ENCODE measurements at places on chromosomes 1 and 21.

DNA sequence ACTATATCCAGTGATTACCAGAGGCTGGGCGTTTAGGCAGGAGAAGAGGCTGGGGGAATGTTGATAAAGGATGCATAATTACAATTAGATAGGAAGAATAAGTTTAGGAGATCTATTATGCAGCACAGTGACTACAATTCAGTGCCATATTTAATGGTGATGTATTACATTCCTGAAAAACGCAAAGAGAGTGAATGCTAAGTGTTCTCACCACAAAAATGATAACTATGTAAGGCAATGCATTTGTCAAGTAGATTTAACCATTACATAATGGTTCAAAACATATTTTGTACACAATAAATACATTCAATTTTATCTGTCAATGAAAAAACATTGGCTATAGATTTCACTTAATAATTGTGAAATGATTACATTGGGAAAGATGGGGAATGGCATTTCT lies 548.9 kb downstream of the NUF2 start:
- DNase-seq, result no peak

DNA sequence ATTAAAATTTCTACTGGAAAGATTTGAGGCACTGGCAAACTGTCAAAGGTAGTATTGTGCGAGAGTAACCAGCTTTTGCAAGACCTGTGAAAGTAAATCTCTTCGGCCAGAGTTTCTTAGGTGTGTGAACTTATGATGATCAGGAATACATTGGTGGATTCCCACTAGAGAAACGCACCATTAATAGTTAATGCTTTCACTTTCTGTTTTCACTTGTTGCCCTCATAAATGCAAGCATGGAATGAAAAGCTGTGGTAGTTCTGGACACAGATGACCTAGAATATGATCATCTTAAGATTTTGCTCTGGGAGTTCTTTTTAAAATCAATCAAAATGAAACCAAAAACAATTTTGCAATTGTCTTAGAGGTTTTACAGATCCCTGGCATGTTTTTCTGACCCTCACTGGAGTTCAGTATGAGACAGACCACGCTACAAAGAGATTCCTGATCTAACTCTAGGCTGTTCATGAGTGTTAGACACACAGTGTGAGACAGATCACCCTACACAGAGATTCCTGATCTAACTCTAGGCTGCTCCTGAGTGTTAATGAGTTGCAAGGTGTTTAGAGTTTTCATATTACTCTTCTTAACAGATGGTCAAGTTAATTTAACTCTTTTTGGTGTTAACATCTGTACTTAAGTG lies 98.8 kb downstream of the SDCCAG8 start:
- peak; percentile 18 for DNase-seq

GRCh38 chr1:71294178-71294577 lies 213.3 kb upstream of the ZRANB2 start:
- DNase-seq, result no peak

DNA sequence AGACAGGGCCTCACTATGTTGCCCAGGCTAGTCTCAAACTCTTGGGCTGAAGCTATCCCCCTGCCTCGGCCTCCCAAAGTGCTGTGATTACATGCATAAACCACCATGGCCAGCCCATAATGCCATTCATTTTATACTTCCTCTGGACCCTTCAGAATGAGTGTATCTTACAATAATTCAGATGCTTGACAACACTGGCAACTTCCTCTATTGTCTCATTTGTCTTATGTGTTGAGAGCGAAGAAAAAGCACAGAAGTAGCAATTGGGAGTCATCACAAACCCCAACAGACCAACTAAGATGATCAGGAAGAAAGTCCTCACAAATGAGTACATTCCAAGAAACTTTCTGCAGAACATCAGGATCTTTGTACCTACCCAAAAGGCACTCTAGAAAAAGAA lies 191.9 kb downstream of the RERE start:
- no peak for DNase-seq

GRCh38 chr1:15443281-15443680 lies 5.0 kb downstream of the CTRC start:
- DNase-seq, result no peak

- DNase-seq, result peak; percentile 50
Measured at GRCh38 chr1:44318097-44319088, 36.7 kb downstream of the ERI3 start.

DNA sequence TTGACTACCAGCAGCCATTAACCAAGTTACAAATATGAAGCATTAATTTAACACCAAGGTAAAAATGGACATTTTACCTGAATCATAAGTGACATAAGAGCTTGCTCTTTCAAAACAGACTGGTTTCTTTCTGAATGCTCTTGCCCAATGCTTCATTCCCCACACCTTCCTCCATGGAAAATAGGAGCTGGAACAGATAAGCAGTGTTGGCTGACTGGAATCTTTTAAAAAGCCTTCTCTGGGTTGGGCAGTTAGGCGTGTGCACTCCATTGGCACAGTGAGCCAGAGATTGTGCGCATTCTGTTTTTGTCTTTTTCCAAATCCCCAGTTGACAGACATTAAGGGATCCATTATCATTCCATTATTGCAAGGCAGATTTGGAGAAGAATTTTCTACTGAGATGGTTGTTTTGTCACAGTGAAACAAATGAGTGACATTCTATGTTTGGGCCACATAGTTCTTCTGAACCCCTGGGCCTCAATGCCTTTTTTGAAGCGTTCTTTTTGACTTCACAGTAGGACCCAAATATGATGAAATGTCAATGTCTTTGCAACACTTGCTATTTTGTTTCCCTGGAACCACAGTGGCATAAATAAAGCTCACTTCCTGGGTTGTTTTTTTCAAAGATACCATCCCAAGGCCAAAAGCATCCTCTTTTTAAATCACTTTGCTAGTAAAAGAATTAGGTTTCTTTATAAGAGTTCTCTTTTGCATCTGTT lies 32.3 kb downstream of the LRRC8B start:
- no peak for DNase-seq

DNA sequence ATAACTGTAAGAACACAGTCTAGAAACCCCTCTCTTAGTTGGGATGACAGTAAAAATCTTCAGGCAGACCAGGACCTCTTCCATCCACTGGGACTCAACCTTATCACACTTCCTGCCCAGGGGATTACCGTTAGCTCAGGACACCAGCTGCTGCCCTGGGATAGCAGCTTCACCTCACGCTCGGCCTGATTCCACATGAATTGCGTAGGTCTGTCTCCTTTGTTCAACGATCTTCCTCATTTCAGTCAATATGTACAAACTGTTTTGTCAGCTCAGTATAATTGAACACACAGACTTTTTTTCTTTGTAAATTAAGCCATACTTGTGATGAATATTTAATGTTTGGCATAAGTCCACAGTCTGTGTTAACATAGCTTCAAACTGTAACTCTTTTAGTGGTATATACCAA lies 290.4 kb downstream of the GRIK1 start:
- no peak for DNase-seq

- peak; percentile 94 for DNase-seq
Measured at GRCh38 chr1:155167166-155168104, 5.7 kb downstream of the KRTCAP2 start.

DNA sequence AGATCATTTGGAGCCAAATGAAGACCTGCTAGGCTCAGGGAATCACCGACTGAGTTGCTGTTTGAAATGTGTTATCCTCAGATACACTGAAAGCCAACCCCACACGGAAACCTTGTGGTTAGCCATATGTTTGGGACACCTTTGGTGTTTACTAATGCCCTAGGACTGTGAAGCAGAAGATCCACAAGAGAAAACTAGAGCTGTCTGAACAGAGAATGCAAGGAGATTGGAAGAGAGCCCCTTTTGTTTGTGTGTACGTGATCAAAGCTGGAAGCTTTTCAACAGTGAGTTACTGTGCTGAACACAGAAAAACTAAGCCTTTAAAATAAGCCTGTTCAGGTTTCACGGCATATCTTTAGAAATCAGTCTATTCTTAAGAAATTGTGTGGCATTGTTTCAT lies 908.2 kb upstream of the ADGRL2 start:
- DNase-seq, result no peak

DNA sequence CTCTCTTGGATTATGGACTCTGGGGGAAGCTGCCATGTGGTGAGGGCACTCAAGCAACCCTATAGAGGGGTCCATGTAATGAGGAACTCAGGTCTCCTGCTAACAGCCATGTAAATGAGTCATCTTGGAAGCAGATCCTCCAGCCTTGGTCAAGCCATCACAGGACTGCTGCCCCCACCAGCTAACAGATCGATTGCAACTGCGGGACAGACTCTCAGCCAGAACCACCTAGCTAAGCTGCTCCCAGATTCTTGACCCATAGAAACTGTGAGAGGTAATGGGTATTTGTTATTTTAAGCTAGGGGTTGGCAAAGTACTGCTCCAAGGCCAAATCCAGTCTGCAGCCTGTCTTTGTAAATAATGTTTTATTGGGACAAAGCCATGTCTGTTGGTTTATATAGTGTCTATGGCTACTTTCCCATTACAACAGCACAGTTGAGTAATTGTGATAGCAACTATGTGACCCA lies 27.6 kb upstream of the MAP3K7CL start:
- DNase-seq, result no peak

GRCh38 chr1:67785847-67786753 lies 47.2 kb downstream of the GNG12 start:
- no peak for DNase-seq

DNA sequence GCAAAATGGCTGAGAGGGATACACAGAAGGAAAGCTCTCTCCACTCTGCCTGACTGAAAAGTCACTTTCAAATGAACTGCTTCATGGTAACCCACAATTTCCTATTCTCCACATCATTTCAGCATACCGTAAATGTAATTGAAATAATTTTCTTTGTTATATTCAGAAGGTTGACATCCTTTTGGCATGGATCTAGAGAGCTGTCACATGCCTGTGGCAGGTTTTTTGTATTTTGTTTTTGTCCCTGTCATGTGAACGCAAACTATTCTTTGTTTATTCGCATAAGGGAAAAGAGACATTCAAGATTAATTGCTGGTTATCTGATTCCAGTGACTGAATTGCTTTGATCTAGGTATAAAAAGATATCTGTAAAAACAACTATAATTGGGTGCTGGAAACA lies 1808.1 kb downstream of the NCAM2 start:
- DNase-seq, result no peak

DNA sequence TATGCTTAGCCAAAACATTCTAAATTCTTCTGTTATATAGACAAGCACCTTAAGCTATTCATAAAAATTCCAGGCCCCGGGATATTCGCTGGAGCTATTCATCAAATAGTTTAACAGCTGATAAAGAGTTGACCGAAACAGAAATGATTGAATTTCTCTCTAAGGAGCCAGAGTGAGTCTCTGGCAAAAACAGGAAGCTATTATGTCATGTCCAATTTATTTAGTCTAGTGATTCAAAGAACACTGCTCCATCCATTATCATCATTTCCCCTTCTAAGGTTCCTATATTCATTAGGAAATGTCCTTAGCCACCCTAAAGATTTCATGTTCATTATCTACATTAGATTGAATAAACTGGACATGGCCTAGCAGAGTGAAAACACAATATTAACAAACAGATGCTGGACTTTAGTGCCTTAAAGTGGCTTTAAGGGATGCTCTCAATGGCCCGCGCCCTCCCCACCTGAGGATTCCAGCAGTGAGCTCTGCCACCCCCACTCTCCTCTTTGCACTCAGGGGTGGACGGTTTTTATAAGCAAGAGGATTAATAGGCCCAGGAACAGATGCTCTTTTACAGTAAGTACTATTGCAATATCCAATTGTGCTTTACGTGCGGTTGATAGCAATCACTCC lies 122.1 kb upstream of the RGS1 start:
- DNase-seq, result no peak

GRCh38 chr1:210373628-210373877 lies 44.9 kb downstream of the HHAT start:
- no peak for DNase-seq

DNA sequence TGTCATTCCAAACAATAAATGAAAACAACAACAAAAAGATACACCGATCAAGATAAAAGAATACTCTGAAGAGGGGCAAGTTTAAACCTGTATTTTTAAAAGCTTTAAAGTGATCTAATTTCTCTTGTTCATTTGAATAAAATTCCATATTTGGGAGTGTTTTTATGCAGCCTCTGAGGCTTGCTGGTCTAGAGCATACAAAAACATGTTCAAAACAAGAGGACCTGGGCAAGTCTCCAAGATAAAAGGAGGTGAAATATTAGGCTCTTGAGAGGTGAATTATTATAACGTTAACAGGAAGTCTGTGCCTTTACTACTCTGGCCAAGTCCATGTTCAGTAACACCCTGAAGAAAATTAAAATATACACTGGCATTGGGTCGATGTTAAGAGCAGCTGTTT lies 20.1 kb downstream of the URB1 start:
- DNase-seq, result no peak

GRCh38 chr1:87334351-87335174 lies 5.9 kb downstream of the LMO4 start:
- DNase-seq, result peak; percentile 56

- no peak for DNase-seq
Measured at GRCh38 chr1:217982331-217983050, 302.6 kb upstream of the RRP15 start.

DNA sequence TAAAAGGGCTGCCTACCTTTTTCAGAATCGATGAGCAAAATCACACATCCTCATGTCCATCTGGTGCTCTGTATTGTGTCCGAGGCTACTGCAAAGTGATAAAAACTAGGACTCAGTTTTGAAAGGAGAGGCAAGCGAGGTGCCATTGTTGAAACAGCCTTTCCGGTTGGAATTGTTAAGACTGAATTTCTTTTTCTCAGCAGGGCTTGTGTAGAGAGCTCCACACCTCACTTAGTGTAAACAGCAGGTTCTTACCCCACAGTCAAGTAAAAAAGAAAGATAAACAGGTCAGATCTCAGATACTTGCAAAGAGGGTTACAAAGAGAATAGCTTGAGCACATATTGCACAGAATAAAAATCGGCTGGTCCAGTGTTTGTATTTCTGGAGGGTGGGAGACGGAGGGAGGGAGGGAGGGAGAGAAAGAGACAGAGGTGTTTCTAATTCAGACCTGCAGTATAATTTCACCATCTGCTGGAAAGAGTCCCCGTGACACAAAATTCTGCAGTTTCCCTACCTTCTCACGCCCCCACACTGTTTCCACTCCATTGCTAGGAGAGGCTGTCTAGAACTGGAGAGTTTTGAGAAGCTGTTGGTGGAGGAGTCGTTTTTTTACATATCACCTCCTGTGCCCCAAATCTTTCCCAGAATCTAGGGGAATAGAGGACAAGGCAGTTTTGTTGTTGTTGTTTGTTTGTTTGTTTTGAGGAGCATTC lies 82.5 kb downstream of the EDEM3 start:
- no peak for DNase-seq

DNA sequence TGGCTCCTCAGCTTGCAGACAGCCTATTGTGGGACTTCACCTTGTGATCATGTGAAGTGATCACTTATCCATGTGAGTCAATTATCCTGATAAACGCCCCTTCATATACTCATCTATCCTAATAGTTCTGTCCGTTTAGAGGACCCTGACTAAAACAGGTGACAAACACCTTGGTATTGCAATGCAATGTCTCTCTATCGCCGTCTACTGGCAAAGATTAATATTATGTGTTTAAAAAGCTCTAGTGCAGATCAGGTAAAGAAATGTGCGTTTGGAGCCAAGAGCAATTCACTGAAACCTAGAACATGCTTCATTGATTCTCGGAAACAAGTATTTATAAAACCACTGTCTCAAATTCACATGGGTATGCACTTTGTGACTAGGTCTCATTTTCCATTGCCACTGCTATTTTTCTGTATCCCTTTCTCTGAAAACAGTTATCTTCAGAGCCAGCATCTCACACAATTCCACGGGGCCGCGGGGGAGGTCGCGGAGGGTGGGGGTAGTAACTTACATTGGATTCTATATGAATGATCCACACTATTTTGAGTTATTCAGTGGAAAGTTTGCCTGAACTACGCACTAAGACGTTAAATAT lies 554.6 kb upstream of the NCAM2 start:
- DNase-seq, result peak; percentile 19

- no peak for DNase-seq
Measured at GRCh38 chr1:20666146-20666545, 5.0 kb upstream of the DDOST start.

GRCh38 chr1:228992907-228993535 lies 257.7 kb downstream of the RHOU start:
- DNase-seq, result no peak

Data from erythroblast (primary cell).